GM12892 (cell line): ENCODE measurements at places on chromosomes 3 and 15.

DNA sequence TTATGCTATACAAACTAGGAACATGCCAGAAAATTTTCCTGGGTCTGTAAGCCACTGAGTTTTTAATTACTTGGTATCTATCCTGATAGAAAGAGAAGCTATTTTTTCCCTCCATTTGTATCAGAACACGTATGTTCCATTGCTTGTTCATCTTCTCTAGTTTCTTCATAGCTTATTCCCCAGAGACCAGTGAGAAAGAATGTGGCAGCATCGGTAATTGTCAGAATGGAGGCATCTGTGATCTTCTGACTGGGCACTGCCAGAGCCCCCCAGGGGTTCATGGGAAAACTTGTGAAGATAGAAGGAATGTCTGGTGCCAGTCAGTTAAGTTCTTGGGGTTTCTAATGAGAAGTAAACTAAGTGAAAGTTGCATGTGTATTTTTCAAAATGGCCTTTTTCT lies 720.2 kb upstream of the GOLIM4 start:
- no peak for DNase-seq

- no peak for DNase-seq
Measured at GRCh38 chr3:120816728-120817127, 74.2 kb downstream of the GTF2E1 start.

GRCh38 chr15:82871358-82871757 lies 61.9 kb downstream of the WHAMM start:
- no peak for DNase-seq

- no peak for DNase-seq
Measured at GRCh38 chr3:50652709-50653108, 22.0 kb upstream of the DOCK3 start.

DNA sequence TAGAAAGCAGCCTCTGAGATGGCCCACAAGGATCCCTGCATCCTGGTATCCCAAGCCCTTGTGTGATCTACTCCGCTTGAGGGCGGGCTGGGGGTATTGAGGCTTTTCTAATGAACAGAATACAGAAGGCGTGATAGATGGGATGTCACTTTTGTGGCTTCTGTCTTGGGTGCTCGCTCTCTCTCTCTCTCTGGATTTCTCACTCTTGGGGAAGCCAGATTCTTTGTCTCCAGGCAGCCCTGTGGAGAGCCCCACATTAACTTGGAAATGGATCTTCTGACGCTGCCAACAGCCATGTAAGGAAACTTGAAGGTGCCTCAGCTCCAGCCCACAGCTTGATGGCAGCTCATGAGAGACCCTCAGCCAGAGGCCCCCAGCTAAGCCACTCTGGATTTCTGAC lies 26.9 kb upstream of the SEC62 start:
- no peak for DNase-seq

DNA sequence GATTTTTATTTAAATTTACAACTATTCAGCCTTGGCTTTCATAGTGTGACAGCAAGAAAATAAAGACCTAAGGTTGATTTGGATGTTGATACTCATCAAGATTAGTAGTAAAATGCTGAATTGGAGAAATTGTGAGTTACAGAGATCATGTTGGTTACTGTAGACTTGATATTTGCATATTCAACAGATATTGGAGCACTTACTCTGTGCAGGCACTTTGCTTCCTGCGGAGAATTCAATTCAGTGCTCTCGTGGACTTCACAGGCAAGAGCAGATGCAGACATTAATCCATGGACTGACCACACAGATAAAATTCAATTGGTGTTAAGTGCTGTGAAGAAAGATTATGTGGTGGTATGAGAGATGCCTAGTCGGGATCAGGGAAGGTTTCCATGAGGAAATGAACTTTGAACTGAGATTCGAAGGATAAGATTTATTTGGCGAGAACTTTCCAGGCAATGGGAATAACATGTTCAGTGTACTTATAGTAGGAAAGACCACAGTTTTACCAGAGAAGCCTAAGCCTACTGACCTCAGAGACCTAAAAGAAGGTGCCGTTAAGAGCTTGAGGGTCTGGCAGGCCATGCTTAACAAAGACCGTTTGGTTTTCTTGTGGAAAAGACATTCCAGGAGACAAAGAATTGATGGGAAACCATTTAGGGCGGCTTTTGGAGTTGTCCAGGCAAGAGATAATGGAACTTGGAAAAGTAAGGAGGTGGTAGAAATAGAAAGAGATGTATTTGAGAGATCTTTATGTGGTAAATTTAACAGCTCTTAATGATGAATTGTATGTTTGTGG lies 4.3 kb downstream of the SELENOT start:
- DNase-seq: no peak

DNA sequence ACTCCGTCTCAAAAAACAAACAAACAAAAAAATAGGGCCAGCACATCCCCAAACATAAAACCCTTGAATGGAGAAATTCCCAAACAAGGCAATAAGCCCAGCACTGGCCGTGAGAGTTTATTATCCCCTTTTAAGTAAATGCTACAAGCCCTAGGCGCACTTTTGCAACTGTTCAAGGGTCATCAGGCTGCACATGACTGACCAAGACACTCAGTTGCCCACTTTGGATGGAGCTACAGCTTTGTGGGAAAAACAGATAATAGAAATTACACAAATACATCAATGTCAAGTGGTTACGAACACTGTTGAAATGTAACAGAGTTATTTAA lies 33.7 kb upstream of the ZNF445 start:
- no peak for DNase-seq

DNA sequence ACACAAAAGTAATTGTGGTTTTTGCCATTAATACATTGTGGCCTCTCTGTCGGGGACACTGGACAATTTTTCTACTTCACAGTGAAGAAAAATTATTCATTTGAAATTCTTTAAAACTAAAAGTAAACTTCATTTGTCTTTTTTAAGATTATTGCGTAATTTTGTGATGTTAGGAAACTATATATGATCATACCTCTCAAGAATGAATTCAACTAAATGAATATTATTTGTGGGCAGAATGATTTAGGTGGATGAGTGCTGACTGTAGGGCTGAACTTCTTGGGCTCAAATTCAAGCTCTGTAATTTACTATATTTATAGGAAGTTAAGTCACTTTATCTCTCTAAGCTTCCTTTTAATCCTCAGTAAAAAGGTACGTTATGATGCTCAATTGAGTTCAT lies 441.2 kb downstream of the ROBO1 start:
- no peak for DNase-seq

DNA sequence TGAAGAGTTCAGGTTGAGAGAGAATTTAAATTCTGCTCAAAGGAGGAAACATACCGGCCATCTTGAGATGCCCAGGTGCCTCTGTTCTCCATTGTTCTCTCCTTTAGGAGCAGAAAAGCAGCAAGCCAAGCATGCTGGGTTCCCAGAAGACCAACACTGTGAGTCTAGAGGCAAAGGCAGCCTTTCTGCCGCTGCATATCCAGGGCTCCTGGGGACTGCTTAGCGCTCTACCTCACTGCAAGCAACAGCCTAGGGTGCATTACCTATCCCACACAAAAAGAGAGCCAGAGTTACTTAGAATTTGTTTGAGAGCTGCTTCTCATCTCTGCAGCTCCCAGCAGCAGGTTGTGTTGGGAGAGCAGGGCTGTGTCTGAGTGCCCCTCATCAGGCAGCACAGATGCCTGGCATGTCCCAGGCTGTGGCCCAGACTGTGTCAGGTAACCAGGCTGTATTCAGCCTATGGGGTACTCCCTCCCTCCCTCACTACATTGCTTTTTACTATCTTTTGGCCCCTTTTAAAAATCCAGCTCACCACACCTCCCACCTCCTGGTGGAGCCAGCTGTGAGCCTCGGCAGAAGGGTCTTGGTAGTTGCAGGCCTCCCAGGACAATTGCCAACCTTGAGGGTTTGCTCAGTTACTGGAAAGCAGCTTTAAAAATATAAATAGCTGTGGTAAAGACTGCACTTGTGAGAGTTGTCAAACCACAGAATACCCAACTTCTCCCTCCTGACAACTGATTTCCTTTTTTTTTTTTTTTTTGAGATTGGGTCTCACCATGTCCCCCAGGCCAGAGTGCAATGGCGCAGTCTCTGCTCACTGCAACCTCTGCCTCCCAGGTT lies 30.2 kb downstream of the BCL2L10 start:
- DNase-seq: no peak

GRCh38 chr3:120678331-120678947 lies 3.6 kb downstream of the HGD start:
- no peak for DNase-seq

DNA sequence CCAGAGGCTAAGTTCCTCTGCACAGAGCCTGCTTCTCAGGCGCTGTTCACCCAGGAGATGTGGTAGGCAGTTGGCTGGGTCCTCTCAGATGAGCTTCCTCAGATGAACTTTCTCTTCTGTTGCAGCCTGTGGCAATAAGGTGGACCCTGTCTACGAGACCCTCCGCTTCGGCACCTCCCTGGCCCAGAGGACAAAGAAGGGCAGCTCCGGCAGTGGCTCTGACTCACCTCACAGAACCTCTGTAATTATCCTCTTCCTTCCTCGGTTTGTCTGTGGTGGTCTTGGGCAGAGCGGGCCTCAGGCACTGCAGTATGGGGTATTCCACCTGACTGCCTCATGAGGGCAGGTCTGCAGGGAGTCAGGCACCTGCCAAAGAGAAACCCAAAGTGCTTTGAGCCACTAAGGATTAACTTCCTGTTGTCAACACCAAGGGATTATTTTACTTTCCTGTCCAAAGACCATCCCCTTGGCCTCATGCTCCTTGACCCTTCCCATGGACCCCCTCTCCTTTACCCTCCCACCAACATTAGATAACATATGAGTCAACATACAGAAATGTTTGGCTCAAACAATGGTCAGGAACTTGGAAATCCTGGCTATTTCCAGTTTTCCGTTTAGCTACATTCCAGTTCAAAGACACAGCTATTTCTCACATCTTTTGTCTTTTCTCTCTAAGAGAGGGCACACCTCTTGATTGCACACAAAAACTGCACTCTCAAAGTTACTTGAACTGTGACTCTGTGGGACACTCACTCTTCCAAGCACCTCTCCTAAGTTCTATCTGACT lies 105.9 kb downstream of the STAC start:
- DNase-seq: no peak

GRCh38 chr15:88904624-88905327 lies 8.4 kb downstream of the MFGE8 start:
- DNase-seq: peak; percentile 63

DNA sequence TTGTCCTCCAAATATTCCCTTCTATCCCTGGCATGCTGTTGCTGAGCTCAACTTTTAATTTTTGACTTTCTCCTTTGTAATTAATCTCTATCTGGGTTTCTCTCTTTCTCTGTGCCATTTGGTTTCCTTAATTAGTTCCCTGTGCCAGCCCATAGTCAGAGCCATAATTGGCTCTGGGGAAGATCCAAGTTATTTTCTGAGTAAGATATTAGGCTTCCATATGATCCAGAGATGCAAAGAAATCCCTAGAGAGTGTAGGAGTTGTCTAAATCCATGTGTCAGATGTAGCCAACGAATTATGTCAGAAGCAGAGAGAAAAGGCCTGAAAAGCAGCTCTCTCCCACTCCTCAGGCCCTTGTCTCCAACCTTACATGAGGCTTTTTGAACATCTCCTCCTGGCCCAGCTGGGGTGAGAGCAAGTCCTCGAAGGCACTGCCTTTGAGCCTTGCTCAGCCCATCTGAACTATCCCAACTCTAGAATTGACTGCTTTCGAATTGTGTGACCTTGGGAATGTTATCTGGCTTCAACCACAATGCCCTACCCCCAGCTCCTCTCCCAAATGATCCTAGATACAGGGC lies 46.4 kb downstream of the MOBP start:
- DNase-seq: no peak

- DNase-seq: no peak
Measured at GRCh38 chr3:156445117-156446090, 109.5 kb downstream of the SSR3 start.

- no peak for DNase-seq
Measured at GRCh38 chr3:36736301-36736700, 28.1 kb downstream of the DCLK3 start.

DNA sequence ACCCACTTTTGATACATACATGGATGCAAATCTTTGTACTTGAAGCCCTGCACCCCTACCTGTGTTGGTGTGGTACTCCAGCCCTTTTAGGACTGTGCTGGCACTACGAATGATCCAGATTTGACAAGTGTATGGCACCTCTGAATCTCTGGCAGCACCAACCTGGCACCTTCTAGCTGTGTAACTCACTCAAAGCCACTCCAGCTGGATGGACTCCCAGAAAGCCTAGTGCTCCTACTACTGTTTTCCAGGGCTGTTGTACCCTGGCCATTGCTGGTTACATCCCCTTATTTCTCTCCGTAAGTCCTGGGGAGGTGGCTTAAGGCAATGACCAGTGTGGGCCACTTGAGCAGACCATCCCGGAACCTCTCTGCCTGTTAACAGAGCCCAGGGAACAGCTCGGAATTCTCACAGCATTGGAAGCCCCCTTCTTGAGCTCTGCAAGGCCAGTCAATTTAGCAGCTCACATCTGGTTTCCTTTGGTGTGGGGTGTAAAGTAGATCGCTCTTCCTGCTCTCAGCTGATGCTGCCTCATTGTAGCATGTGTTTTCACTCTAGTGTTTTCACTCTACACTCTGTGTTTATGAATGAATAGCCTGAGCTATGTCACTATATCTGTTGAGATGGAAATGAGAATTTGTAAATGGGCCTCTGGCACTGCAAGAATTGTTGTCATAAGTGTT lies 12.2 kb downstream of the CALML4 start:
- DNase-seq: no peak

GRCh38 chr15:82714016-82714415 lies 4.3 kb upstream of the AP3B2 start:
- no peak for DNase-seq

DNA sequence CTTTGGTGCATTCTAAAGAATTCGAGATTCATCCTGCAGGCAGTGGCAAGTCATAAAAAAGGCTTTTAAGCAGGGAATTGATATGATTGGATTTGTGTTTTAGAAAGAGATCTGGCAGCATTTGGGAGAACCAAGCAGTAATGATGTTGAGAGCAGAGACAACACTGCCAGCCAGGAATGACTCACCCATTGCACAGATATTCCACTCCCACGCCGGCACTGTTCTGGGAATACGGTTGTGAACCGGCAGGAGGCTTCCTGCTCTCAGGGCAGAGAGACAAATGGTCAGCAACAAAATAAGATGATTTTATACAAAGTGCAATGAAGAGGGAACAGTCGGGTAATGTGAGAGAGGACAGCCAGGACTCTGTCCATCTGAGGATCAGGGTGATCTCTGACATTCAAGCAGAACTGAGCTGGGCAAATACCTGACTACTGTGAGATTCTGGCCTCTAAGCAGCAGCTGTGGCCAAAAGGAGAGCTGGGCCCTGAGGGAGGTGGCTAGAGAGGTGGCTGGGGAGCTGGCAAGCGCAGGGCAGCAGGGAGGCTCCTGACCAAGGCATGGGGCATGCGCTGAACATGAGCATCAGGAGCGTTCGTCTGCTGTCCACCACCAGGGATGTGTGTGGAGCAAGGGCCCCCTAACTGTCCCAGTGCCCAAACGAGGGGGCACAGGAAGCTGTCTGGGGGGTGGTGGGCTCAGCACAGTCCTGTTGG lies 56.1 kb upstream of the PLXNA1 start:
- no peak for DNase-seq

DNA sequence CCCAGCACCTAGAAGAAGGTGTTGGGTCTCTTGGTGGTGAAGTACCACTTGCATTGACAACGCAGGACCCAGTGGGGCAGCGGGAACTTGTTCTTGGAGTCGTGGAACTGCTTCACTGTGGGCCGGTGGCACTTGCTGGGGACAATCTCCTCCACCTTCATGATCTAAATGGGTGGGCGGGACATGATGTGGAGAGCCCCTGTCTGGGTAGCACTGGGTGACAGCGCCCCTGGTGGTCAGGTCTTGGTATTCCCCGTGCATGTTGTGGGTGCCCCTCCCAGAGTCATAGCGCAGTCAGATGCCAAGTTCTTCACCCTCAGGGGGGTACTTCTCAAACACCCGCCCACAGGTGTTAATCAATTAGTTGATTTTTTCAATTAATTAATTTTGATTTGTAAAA lies 60.2 kb downstream of the AGBL1 start:
- peak; percentile 2 for DNase-seq
